Type B pancreatic cell (in vitro differentiated cells): ENCODE measurements at places on chromosomes 7 and 10. TPM values are rescaled to one million over a fixed set of nuclear protein-coding genes. Genes with fewer than 3 reads are reported as not detected.

ZNF33A gene
- 31.5 and 32.2 TPM in 2 replicates for total RNA-seq

DNA sequence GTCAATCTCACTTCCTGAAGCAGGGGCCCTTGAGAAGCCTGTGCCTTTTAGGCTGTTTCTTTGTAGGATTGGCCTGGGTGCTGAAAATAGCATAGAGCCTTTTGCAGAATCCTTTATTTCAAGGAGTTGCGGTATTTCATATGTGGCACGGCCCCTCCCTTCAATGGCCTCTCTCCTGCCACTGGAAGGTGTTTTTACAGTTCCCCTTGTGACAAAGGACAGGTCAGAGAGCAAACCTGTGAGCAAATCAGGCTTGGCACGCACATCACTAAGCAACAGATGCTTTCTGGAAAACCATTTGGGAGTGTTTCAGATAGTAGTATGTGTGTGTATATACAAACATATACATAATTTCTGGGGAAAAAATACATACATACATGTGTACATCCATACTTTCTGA lies 388.6 kb upstream of the C7orf33 start:
- DNase-seq, result no peak

DNA sequence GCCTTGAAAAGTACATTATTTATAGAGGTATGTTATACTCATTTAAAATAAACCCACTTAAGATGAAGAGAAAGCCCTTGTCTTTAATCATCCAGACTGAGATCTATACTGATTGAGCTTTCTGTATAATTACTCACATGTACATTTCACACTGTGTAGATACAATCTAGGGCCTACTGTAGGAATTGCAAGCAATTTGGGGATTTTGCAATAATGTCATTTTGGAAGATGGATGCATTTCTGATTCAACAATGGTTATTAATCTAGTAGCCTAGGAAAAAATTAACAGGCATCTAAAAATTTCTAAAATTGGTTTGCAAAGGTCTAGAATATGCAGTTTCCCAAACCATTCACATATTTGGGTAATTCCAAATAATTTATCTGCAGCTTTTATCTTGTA lies 132.2 kb downstream of the PDE1C start:
- DNase-seq, result no peak

DNA sequence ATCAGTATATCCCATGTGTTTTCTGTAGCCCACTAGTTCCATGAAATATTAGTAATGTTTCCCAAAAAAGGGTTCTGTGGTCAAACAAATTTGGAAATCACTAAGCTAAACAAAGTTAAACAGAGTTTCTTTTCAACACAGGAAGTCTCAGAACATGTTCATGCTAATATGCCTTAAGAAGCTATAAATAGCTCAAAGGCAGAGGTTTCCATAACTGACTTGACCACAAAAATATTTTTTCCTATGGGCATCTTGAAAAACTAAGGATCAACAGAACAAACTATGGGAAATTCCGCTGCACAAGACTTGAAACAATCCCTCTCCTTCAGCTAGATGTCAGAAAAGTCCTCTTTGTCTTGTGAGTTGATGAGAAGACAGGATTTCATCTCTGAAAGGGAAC lies 59.7 kb downstream of the SEM1 start:
- no peak for DNase-seq

DNA sequence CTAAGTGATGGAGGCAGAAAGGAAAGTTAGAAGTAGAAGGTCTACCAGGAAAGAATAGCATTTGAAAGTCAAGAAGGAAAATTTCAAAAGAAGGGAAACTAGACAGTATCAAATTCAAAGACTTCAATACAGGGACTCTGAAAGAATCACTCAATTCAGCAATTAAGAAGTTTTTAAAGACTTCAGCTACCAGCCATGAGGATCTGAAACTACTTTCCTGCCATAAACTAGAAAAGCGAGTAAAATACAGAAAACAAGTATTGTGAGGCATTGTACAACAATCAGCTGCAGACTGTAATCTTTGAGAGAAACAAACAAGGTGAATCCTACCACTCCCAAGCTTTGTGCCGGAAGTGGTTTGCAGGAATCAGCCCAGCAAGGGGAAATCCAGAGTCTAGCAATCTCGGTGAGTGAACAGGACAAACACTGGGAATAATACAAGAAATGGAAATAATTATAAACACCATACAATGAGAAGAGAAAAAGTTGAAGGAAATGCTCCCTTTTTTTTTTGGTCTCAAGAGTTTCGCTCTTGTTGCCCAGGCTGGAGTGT lies 62.4 kb downstream of the ARHGAP12 start:
- no peak for DNase-seq

DNA sequence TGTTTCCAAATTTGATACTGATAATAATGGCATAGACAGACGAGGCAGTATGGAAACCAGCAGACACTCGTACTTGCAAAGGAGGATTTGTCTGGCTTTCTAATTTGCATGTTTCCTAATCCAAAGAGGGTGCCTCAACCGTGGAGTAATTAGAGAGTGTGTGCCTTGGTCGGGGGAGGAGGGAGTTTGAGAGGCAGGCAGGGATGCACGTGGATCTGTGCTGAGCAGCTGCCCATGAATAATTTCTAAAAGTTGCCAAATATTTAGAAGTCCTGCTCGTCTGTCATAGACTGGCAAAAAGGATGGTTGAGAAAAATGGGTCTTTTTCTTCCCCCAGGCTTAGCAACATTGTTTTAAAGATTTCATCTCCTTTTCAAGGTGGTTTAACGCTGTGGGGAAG lies 69.4 kb downstream of the PTPRE start:
- no peak for DNase-seq

DNA sequence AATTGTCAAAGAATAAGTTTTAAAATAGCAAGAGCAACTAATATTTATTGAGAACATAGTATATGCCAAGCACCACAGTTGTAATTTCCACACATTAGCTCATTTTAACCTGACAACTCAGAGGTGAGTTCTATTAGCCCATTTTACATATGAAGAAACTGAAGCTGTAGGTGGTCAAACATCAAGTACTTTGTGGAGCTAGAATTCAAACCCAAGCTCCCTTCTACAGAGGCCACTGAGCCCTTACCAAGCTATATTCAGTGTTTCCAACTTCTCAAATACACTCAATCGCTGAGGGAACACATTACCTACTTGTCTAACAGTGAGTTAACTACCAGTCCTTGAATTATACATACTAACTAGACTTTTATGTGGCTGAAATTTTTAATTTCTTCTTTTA lies 236.6 kb downstream of the PARD3 start:
- DNase-seq, result no peak

DNA sequence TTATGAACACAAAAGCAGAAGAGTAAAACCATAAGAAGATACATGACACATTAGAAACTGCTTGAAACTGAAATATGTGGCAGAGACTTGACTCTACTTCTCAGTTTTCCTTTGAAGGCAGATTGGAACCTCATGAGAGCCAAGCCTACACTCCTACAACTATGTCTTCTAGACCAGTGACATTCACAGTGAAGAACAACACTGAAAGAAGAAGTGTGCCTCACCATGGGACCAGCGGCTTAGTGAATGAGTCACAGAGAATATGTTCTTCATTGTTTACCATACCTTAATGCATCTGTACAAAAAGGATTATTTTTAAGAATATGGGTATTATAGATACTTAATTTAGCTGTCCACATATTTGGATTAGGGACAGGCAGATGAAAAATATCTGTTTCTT lies 248.3 kb downstream of the CDC14C start:
- no peak for DNase-seq

GRCh38 chr10:106836933-106837663 lies 327.4 kb downstream of the SORCS1 start:
- no peak for DNase-seq

- no peak for DNase-seq
Measured at GRCh38 chr10:62459072-62459471, 84.9 kb downstream of the ZNF365 start.

DNA sequence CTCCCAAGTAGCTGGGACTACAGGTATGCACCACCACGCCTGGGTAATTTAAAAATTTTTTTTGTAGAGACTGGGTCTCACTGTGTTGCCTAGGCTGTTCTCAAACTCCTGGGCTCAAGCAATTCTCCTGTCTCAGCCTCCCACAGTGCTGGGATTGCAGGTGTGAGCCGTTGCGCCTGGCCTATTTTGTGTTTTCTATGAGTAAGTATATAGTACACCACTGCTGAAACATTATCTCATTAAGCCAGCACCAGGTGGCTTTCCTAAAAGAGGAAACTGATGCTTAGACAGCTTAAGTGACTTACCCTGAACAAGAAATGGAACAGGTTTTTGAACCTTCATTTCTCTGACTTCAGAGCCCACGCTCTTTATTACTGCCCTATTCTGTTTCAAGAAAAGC lies 7.8 kb upstream of the PTPN12 start:
- DNase-seq, result no peak

DNA sequence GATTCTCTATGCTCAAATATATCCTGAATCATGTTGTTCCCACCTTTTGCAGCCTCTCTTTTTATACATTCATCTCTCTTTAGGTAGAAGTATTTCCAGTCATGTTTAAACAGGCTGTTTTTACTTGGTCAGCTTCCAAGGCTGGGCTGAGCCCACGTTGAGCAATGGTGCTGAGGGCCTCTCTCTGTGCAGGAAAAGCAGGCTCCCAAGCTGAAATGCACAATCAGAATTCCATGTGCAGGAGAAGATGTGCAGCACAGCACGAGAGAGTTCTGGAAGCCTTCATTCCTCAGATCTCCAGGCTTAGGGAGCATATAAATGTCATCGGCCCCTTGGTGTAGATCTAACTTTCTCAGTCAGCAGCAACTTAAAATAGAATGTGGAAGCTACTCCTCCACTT lies 588.5 kb downstream of the TNS3 start:
- no peak for DNase-seq
